Motor neuron (in vitro differentiated cells): ENCODE measurements at places on chromosomes 3 and 15. TPM values are rescaled to one million over a fixed set of nuclear protein-coding genes. Genes with fewer than 3 reads are reported as not detected.

The SPTSSB gene
- total RNA-seq = 0.52 TPM in 1 of 2 replicates, not detected in the other

The TIMP4 gene
- 1.4 and 2.0 TPM in 2 replicates for total RNA-seq

DNA sequence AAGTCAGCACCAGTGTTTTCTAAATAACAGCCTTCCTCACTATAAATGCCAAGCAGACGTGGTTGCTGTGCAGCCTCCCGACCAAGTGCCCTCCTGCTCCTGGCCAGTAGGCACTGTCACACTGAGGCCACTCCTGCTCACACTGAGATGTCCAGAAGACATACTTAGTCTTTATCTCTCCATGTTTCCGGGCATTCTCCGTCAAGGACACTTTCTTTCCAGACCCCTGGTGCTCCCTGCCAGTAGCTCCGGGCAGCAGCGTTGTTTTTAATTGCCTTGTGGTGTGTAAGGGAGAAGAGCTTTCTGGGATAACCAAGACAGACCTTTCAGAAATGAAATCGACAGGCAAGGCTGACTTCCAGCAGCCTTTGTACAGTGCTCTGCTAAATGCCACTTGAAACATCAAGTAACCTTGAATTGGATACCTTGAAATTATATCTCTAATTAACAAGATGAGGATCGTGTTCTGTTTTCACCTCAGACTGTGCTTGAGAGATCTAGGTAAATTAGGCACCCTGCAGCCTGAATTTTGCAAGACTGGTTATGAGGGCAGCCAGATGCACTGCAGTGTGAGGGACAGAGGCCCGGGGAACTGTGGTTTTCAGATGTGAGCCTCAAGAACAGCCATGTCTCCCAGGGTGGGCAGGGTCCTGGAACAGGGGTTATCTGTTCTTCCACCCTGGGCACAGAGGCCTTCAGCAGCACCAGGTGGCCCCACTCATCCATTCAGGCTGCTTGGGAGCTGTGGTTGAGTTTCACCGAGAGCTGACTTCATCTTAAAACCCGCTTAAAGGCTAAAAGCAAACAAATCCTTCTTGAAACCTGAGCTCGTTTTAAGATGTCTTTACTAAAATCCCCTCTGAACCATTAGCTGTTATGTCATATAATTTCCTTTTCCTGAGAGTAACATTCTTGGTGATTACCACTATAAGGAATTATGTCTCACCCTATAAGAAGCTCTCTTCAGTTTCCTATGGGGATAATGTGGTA is 105.5 kb upstream of the IL12A start:
- peak; percentile 75 for ATAC-seq

The SLC22A14 gene
- total RNA-seq = 0.17 and 0.27 TPM in 2 replicates

The BNC1 gene
- 0.11 and 0.17 TPM in 2 replicates for total RNA-seq

DNA sequence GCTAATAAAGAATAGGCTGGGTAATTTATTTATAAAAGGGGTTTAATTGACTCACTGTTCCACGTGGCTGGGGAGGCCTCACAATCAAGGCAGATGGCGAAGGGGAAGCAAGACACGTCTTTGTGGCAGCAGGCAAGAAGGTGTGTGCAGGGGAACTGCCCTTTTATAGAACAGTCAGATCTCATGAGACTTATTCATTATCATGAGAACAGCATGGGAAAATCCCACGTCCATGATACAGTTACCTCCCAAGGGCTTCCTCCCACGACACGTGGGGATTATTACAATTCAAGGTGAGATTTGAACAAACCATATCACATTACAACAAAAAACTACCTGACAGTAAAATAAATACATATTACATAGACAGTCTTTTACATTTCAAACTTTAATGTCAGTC is 414.9 kb downstream of the NAALADL2 start:
- ATAC-seq = peak; percentile 64

DNA sequence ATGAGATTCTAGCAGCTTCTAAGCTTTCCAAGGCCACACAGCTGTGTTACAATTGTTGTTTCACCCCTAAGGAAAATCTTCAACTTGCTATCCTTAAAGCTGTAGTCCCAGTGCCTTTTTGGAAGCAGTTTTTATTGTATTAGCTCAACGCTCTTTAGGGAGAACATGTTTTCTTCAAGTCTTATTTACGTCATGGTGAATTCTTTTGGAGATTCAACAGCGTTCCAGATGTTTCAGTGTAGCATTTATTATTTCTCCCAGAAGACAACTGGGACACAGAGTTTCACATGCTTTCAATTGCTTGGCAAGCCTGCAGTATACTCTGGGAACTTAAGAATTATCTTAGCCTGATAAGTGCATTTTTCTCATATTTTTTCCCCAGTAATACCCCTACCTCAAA is 888.3 kb downstream of the PLOD2 start:
- ATAC-seq = no peak

DNA sequence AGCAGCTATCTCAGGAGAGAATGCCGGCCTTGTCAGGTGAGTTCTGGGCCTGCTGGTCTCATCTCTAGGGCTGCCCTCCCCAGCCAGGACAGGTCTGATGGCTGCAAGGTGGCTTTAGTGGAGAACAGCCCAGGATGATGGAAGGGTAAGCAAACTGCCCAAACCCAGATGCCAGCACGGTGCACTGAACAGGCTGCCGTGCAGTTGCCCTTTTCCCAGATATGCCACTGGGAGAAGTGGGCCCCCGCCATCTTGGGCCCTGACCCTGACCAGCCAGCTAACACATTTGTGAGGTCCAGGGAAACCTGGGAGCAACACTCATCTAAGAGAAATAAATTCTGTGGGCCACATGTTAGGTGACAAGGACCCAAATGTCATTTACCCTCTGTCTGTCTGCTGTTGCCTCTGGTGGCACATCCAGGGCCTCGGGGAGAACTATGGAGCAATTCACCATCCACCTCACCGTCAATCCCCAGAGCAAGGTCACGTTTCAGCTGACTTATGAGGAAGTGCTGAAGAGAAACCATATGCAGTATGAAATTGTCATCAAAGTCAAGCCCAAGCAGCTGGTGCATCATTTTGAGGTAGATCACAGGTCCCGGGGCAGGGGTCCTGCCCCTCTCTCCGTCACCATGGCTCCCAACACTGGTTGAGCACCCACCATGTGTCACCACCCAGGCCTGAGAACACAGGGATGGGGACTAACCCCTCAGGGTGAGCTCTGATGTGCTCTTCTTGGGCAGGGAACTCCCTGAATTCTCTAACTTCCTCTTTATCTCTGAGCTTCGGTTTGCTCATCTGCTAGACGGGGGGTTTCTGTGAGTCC is 1.8 kb downstream of the ITIH1 start:
- no peak for ATAC-seq

DNA sequence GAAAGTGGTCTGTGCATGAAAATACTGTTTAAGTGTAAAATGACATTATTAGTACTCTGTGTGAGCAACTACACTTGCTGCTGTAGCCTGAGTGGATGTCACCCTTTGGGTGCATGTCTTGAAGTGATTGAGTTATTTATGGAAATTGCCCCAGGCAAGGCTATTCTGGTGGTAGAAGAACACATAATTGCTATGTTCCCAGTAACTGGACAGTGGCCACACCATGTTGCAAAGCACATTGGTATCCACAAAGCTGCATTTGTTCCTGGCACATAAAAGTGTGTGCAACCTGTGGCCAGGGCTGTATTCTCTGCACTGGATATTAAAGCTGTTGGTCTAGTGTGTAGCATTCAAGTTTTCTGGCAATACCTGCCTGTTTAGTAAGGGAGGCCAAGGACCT is 23.8 kb downstream of the MTMR14 start:
- ATAC-seq = no peak

DNA sequence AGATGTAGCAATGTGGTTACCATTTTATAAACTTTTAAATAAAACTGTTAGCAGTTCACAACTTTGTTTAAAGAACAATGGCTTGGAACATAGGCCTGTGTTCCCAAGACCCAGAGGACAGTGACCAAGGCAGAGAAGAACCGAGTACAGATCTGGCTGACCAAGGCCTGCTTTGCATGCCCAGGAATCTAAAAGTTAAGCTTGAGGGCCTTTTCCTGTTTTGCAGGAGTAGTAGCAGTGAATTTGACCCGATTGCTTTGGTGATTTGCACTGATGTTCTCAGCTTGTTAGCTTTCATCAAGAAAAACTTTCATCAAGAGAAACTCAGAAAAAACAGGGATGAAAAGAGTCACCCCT is 9.9 kb downstream of the FILIP1L start:
- ATAC-seq = no peak

The GLDN gene
- 1.5 and 1.7 TPM in 2 replicates for total RNA-seq
